Neural crest cell (in vitro differentiated cells): ENCODE measurements at places on chromosomes 1 and 21. TPM values are rescaled to one million over a fixed set of nuclear protein-coding genes. Genes with fewer than 3 reads are reported as not detected.

DNA sequence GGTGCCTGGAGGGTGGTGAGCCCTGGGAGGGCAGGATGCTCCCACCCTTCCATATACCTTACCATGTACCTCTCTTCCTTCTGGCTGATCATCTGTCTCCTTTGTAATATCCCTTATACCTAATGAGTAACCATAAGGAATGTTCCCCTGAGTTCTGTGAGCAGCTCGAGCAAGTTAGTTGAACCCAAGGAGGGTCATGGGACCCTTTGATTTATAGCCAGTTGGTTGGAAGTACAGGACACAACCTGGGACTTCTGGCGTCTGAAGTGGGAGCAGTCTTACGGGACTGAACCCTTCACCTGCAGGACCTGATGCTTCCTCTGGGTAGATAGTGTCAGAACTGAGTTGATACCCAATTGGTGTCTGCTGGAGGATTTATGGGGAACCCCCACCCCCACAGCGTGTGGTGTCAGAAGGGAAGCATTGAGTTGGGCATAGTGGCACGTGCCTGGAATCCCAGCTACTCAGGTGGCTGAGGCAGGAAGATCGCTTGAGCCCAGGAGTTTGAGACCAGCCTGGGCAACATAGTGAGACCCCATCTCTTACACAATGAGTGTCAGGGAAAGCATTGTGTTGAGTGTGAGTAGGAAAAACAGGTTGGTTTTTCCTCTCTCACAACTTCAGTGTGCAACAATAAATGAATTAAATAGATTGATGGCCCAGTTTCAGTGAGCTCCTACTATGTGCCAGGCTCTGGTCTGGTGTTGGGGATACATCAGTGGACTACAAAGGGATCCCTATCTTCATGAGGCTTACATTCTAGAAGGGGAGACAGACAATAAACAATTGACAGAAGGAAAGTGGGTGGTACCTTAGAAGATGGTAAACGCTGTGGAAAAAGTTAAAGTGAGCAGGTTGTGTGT lies 16.0 kb downstream of the DNAJC16 start:
- DNase-seq, result no peak
- no peak overlapping the region for H3K27ac ChIP-seq
- peaks cover 4% of the 10 kb centered on the region for H3K36me3 ChIP-seq
- H3K27me3 ChIP-seq, result no peaks in the 10 kb centered on the region

- no peaks in the 10 kb centered on the region for H3K4me1 ChIP-seq
- H3K36me3 ChIP-seq, result no peaks in the 10 kb centered on the region
- H3K27ac ChIP-seq, result no peak overlapping the region
- no peak for DNase-seq
Measured at GRCh38 chr1:20600156-20600555, 11.3 kb downstream of the CDA start.

GRCh38 chr1:29033829-29034466 lies 89.8 kb downstream of the TMEM200B start:
- H3K27ac ChIP-seq, result no peak overlapping the region
- no peak overlapping the region for H3K4me3 ChIP-seq
- H3K4me1 ChIP-seq, result peaks cover 5% of the 10 kb centered on the region
- no peaks in the 10 kb centered on the region for H3K27me3 ChIP-seq
- H3K36me3 ChIP-seq, result no peaks in the 10 kb centered on the region

The LINGO4 gene
- not detected in 2 replicates for total RNA-seq

The CORT gene
- 1.2 and 1.3 TPM in 2 replicates for total RNA-seq

The BEST4 gene
- 0.14 and 0.23 TPM in 2 replicates for total RNA-seq
